NCI-H1105 treated with DMSO at 0.1 percent for 48 hours (cell line): ENCODE measurements at places on chromosomes 6 and 20.

DNA sequence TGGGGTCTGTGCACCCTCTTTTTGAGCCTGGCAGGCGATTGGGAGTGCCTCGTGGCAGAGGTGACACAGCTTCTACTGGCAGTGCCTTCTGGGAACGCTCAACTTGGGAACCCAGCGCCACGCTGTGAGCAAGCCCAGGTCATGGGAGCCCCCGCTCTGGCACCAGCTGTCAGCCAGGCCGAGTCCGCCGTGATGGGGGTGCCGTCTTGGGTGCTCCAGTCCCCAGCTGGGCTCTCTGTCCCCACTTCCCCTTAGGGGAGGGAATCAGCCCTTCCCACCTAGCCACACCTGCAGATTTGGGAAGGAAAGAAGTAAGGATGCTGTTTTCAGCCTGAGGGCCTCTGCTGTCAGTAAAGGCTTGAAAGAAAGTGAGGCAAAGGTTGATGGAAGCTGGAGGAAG lies 31.0 kb upstream of the NTSR1 start:
- no peak for DNase-seq

- no peak for DNase-seq
Observed at GRCh38 chr6:166435574-166435973, 52.8 kb upstream of the MPC1 start.

DNA sequence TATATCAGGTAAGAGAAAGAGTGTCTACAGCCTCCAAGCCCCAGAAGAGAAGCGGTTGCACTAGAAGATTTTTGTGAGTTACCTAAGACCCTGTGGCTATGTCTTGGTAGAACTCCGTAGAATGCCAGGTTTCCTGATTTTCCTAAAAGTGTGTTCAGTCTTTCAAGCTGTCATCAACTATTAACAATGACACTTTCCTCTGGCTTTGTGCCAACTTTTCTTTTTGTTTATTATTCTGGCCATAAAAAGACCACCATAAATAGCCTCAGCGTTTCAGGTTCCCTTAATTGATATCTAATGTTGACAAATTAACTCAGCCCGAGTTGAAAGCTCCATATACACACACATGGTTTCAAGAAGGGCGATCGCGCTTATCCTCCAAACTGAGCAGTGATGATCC lies 1.2 kb downstream of the PAK5 start:
- no peak for DNase-seq

DNA sequence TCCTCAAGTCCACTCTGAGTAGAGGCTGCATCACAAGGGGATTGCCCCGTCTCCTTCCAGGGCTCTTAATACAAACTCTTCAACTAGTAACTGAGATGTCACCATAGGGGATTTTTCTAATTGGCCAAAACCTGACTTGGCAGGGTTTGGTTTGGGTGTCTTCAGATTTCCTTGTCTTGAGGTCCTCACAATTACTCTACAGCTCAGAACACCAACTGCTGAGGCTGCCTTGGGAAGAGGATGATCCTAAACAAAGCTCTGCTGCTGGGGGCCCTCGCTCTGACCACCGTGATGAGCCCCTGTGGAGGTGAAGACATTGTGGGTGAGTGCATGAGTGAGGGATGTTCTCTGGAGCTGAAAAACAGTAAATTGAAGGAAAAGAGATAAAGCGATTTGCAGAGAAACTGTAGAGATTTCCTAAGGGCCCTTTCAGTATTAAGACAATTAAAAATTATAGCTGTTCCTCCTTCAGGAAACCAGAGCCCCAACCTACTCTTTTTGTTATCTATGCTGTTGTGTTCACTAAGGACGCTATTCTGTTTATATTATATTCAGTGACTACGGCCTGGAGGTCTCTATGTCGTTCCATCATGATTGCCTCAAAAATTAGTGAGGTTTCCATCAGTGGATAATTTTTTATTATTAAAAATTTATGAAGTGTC lies at the start of gene HLA-DQA1:
HLA-DQA1 (plus strand) TSS at position 188 of the 662 bp plus-strand sequence; CDS start at position 241, 53 bp downstream.
- no peak for DNase-seq

GRCh38 chr6:130947464-130947863 lies 115.6 kb downstream of the EPB41L2 start:
- DNase-seq = no peak

DNA sequence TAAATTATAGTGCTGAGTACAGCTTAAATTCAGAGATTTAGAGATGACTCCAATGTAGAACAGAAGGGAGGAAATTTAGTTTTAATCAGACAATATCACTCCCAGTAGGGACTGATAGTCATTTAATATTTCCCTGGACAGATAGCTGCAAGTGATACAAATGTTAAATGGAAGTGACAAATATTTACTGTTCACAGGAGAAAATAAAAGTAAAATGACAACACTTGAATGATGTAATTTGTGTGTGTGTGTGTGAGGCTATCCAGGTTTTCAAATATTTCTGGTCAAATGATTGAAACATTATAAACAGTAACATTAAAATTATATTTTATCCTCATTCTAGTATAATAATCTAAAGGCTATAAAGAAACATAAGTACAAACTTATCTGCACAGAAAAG lies 220.3 kb upstream of the THEMIS start:
- DNase-seq = no peak

- no peak for DNase-seq
Observed at GRCh38 chr6:106764353-106764980, 135.1 kb downstream of the QRSL1 start.

- DNase-seq = no peak
Observed at GRCh38 chr20:41074441-41074840, 45.8 kb downstream of the TOP1 start.

DNA sequence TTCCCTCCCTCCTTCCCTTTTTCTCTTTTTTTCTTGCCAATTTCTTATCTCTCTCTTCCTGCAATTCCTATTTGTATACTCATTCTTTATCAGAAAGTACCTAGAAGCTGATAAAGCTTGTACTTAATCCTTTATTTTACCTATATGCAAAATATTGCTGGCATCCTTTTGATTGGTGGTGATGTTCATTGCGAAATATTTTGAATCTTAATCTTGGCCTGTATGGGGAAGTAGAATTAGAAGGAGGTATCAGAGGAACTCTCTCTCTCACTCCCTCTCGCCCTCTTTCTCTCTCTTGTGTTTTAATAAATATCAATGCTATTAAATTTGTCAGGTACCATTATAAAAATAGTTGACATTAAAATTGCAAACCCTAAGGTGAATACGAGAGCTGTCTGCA lies 52.8 kb downstream of the UST start:
- no peak for DNase-seq

DNA sequence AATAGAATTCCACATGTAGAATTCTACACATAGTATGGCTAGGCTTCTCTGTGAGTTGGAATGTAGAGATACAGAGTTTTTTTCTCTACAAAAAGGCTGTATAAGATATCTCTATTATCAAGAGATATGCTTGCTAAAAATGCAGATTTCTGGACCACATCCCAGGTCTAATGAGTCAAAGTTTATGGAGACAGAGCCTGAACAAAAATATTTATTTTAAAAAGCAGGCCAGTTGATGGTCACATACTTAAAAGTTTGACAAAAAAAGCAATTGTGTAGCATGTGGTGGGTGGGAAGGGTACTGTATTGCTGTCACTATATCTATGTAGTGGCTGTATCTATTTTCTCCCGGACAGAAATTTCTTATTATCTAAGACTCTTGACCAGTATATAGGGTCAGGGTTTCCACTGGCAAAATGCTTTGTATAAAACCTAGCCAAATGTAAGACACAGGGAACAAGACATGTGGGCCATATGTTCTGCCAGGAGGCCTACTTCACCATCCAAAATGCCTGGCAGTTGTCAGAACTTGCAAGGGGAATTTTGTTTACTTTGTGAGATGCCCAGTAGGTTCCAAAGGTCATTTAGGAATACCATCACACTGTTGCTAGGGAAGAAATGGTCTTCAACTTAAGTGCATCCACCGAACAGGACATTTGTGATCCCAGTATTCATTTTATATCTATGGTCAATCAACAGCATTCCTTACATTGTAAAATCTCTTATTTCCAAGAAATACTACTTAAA lies 60.6 kb downstream of the SHPRH start:
- no peak for DNase-seq

DNA sequence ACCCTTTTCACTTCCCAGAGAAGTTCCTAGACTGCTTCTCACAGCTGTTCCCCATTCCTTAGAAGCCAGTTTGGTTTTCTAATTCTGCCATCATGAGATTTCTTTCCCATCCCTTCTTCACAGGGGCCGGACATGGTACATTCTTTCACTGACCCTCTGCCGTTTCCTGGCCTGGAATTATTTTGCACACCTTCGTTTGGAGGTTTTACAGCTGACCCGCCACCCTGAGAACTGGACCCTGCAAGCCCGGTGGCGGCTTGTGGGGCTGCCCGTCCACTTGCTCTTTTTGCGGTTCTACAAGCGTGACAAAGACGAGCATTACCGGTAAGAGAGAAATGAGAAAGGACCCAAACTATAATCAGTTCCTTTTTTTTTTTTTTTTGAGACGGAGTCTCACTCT lies 4.2 kb downstream of the C6orf136 start:
- no peak for DNase-seq

GRCh38 chr6:56660381-56660730 lies 17.7 kb upstream of the DST start:
- DNase-seq = no peak
